LoVo (cell line): ENCODE measurements at places on chromosomes 3 and 15.

DNA sequence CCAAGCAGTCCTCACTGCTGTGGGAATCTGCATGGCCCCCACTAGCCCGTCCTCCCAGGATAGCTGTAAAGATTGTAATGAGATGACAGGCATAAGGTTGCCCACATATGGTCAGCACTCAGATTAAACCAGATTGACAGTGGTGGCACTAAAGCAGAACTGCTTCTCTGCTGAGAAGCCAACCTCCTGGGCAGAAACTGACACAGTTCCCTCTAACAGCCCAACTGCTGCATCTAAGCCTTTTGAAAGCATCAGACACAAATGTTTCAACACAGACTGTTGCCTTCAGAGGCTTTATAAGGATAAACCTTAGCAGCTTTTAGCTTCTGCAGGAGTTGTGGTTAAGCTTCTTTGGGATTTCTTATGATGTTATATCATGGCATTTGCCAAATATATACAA is 13.0 kb downstream of the DCLK3 start:
- DNase-seq = no peak

DNA sequence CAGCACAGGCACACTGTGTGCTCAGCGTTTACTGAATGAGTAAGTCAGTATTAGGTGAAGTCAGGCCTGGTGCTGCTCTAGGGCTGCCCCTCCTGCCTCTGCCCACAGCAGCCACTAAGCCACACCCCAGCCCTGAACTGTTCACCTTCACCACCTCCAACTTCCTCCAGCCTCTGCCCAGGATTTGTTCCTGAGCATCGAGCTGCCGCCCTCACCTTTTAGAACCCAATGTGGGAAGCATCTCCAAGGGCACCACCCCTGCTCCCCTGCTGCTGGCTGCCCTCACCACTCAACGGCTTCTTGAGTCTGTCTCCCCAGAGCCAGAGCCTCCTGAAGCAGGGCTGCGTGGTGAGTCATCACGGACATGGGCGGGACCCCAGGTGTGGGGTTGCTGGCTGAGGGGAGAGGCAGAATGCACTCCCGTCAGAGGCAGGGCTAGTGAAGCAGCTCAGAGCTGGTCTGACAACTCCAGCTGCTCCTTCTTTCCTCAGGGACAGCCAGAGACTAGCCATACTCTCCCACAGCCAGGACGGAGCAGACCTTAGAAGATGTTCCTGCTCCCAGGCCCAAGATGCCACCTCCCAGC is 5.8 kb downstream of the HYAL2 start:
- DNase-seq = peak; percentile 88

DNA sequence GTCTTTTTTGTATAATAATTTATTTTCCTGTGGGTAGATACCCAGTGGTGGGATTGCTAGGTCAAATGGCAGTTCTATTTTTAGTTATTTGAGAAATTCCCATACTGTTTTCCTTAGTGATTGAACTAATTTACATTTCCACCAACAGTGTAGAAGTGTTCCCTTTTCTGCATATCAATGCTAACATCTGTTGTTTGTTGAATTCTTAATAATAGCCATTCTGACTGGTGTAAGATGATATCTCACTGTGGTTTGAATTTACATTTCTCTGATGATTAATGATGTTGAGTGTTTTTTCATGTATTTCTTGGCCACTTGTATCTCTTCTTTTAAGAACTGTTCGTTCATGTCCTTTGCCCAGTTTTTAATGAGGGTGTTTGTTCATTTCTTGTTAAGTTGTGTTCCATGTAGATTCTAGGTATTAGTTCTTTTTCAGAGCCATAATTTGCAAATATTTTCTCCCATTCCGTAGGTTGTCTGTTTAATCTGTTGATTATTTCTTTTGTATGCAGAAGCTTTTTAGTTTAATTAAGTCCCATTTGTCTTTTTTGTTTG is 713.3 kb upstream of the EPHA6 start:
- DNase-seq = no peak

DNA sequence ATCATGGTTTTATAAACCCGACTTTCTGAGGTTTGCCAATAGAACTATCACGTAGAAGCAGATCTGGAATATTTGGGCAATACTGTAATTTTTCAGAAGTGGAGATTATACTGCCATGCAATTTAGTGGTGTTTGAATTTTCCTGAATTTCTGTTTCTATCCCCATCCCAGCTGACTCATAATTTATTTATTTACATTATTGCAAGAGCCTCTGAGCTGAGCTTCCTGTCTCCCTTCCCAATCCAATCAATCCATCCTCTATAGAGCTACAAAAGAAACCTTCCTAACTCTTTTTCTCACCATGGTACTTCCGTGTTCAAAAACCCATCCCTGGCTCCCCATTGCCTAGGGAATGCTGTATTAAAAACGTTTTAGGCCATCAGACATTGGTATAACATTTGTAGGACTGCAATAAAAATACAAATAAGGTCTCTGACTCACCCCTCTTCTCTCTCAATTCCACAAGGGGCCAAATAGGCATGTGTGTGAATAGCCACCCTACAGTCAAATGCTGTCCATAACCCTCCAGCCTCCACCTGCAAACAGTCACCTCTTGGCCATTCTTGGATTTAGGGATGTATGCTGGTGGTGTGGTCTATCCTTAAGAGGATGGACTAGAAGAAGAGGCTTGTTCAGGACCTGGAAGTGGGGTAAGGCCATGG is 190.7 kb downstream of the CD47 start:
- DNase-seq = no peak

DNA sequence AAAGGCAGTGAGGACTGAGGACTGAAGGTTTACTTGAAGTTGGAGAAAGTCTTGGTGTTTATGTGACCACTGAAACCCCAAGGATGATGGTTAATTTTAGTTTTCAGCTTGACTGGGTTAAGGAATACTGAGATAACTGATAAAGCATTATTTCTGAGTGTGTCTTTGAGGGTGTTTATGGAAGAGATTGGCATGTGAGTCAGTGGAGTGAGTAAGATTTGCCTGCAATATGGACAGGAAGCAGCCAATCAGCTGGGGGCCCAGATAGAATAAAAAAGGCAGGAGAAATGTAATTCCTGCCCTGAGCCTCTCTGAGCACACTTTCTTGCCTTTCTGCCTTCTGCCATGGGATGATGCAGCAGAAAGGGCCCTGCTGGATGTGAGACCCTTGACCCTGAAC is 92.4 kb downstream of the KBTBD8 start:
- no peak for DNase-seq
